Bladder microvascular endothelial cell (primary cell): ENCODE measurements at places on chromosomes 3 and 15. TPM values are rescaled to one million over a fixed set of nuclear protein-coding genes. Genes with fewer than 3 reads are reported as not detected.

Gene CPEB1
- total RNA-seq = 0.06 TPM in 1 of 2 replicates, not detected in the other

Gene MUC20
- total RNA-seq = not detected in 2 replicates

Gene DNAJA4
- total RNA-seq = 1.9 and 7.3 TPM in 2 replicates

Gene GP5
- total RNA-seq = 0.06 TPM in 1 of 2 replicates, not detected in the other

Gene ARRDC4
- 0.81 and 4.2 TPM in 2 replicates for total RNA-seq

Gene CATSPER2
- total RNA-seq = 0.97 and 2.1 TPM in 2 replicates

Gene CEP19
- 2.1 and 5.2 TPM in 2 replicates for total RNA-seq

Gene TMCO5A
- not detected in 2 replicates for total RNA-seq

Gene SH2D7
- not detected in 2 replicates for total RNA-seq

Gene APOD
- total RNA-seq = 8.9 and 77.2 TPM in 2 replicates

Gene ZDHHC23
- total RNA-seq = 2.6 and 16.9 TPM in 2 replicates
